Cardiac muscle cell (in vitro differentiated cells and primary cell): ENCODE measurements at places on chromosomes 12 and 14.
A peak's percentile ranks its signal among the peaks of the same experiment; 100 is the strongest.

- peak; percentile 29 for DNase-seq
These were observed 545 bp downstream of the LIMA1 start for GRCh38 chr12:50282721-50283228.

DNA sequence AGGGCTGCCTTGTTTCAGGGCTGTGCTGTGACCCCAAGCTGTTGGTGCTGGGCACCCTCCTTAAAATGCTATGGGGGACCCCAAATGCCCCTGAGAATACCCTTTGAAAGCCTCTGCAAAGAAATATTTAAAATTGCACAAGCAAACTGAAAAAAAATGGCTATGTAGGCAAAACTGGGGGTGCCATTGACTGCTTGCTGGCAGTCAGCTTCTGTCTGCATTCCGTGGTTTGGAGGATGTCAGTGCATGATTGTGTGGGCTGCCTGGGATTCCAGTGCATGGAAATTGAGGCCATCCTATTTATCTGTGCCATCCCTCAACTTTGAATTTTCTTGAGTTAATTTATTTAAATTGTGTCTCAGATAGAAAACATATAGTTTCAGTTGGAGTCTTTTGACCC lies 113.7 kb upstream of the RTL1 start:
- peak; percentile 55 for DNase-seq

GRCh38 chr14:39472078-39472477 lies 39.8 kb upstream of the FBXO33 start:
- no peak for DNase-seq

DNA sequence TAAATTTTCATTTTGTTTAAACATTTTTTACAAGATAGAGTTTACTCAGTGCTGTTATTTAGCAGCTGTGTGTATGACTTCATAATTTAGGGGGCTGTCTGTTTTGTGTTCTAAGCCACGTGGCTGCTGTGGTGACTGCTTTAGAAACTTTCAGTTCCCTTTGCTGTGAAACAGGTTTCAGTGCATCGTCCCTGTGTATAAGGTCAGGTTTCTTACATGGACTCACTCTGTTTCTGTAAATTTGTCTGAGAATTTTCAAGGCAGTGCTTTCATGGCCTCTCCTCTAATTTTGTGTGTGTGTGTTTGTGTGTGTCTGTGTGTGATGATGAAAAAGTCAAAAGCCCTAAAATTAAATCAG lies 32.4 kb downstream of the BICD1 start:
- peak; percentile 66 for DNase-seq

- DNase-seq: no peak
These were observed 51.3 kb downstream of the JAG2 start for GRCh38 chr14:105117257-105117646.

- no peak for DNase-seq
These were observed at the start of gene AKT1 for GRCh38 chr14:104794993-104795780. Gene AKT1, minus strand, starts transcription at chr14:104795748. Its CDS starts 3,105 bp downstream, at chr14:104792643.

GRCh38 chr12:24770821-24771220 lies 178.1 kb downstream of the BCAT1 start:
- DNase-seq: peak; percentile 67

GRCh38 chr12:34346372-34347034 lies 324.2 kb downstream of the ALG10 start:
- no peak for DNase-seq

- DNase-seq: no peak
These were observed 43.0 kb upstream of the ANO2 start for GRCh38 chr12:5988088-5988487.
